Stimulated activated CD4-positive, alpha-beta T cell treated with anti-CD3 and anti-CD28 coated beads, Interleukin-4, amount 100 ng/mL, for 48 hours (primary cell): ENCODE measurements at places on chromosomes 1 and 21.

GRCh38 chr1:40305451-40305850 lies 11.6 kb downstream of the COL9A2 start:
- no peak for DNase-seq

DNA sequence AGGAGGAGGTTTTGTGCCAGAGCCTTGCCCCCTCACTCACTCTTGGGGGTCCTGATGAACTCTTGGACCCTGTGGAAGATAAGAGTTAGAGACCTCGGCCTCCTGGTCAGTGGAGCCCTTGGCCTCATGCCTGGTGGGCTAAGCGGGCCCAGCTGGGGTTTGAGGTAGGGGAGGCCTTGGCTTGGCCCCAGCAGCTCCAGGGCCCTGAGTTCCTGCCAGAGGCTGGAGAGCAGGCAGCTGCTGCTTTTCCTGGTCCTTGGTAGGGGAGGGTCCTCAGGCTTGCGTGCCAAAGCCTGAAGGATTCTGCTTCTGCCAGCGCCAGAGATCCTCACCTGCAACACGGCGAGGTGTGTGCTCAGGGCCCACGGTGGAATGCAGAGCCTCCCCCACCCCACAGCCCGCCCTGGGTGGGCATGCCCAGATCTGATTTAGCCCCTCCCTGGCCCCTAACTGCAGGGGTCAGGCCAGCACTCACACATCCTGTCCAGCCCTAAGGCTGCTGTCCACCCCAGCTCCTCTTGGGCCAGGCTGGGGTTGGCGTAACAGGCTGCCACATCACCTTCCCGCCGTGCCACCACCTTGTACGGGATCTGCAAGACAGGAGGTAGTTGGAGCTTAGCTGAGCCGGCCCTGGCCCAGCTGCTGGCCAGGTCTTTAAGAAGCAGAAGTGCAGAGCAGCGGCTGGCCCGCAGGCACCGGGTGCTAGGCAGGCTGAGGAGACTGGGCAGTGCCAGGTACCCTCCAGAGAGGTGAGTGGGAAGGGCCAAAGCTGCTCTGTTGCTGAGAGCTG lies 4.7 kb downstream of the GALE start:
- DNase-seq, result no peak

GRCh38 chr1:81558291-81559076 lies 242.2 kb upstream of the ADGRL2 start:
- no peak for DNase-seq

GRCh38 chr1:224867715-224868114 lies 61.8 kb upstream of the DNAH14 start:
- no peak for DNase-seq

GRCh38 chr1:234216116-234216703 lies 157.0 kb upstream of the COA6 start:
- DNase-seq, result no peak

DNA sequence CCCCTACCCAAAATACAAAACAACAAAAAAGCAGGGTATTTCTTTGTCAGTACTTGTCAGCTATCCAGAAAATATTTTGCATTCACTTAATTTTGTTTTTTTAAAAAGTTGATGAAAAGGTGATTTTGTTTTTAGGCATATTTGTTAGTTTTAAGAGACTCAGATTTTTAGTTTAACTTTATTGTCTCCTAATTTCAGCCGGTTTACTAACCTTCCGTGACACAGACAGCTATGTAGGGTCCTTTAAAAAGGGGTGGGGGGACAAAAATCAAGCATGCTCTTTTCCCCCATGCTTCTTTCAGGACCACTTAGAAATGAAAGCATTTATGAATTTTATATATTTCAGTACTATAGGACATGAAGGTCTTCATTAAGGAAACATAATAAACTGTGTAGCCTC lies 1.6 kb downstream of the PBX1 start:
- no peak for DNase-seq

- no peak for DNase-seq
Measured at GRCh38 chr1:154425172-154425571, 20.0 kb downstream of the IL6R start.

DNA sequence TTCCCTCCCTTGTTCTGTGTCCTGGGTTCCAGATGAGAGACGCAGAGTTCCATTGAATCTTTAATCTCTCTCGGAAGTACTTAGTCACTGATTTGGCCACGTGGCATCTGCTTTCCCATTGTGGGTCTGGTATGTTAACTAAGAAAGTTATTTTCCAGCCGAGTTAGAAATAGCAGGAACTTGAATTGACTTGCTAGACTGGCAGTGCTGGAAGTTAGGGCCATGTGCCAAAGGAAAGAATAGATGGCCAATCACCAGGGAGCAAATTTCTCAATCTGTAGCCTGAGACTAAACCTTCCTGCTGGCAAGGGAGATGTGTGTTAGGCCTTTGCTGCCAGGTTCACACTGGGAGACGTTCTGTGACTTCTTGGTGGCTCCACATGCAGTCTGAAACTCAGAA lies 24.2 kb upstream of the SLFNL1 start:
- DNase-seq, result no peak

DNA sequence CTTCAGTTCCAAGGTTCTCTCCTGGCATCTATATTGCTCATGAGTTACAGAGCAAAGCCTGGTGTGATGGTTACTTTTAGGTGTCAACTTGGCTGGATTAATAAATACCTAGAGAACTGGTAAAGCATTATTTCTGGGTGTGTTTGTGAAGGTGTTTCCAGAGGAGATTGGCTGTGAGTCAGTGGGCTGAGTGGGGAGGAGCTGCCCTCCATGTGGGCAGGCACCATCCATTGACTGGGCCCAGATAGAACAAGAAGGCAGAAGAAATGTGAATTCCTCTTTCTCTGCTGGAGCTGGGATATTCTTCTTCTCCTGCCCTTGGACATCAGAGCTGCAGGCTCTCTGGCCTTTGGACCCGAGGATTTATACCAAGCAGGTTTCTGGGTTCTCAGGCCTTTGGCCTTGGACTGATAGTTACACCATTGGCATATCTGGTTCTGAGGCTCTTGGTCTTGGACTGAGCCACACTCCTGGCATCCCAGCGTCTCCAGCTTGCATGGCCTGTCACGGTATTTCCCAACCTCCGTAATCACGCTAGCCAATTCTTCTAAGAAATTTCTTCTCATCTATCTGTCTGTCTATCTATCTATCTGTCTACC lies 44.5 kb downstream of the B3GALT5 start:
- no peak for DNase-seq

GRCh38 chr1:34858901-34859445 lies 576 bp downstream of the SMIM12 start:
- peak; percentile 24 for DNase-seq

GRCh38 chr1:90340606-90341005 lies 345.7 kb downstream of the ZNF326 start:
- DNase-seq, result no peak

- DNase-seq, result no peak
Measured at GRCh38 chr21:33113131-33113530, 43.2 kb downstream of the OLIG1 start.

- DNase-seq, result no peak
Measured at GRCh38 chr1:152397474-152397873, 16.6 kb downstream of the CRNN start.

- DNase-seq, result peak; percentile 33
Measured at GRCh38 chr21:34029743-34030528, 43.4 kb upstream of the MRPS6 start.

- no peak for DNase-seq
Measured at GRCh38 chr21:21137986-21138385, 139.8 kb downstream of the NCAM2 start.

GRCh38 chr1:109910963-109911798 lies 532 bp downstream of the CSF1 start:
- DNase-seq, result no peak

- DNase-seq, result no peak
Measured at GRCh38 chr1:154807048-154807591, 63.0 kb downstream of the KCNN3 start.

GRCh38 chr1:76303340-76303717 lies 228.8 kb downstream of the ST6GALNAC3 start:
- no peak for DNase-seq

DNA sequence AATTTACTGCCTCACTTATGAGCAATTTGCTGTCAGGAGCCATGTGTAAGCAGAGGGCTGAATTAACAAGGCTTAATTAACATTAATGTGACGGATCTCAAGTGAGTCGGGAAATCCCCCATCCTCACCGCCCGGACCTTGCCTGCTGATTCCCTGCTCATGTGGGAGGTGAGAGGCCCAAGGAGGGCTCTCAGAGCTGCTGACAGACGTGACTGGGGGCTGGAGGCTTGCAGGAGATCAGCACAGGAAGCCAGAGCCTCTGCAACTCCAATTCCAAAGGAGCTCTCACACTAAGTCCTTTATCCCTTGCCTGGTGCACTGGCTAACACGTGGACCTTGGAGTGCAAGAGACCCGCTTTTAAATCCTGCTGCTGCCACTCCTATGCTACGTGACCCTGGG lies 19.4 kb downstream of the LRP8 start:
- no peak for DNase-seq

DNA sequence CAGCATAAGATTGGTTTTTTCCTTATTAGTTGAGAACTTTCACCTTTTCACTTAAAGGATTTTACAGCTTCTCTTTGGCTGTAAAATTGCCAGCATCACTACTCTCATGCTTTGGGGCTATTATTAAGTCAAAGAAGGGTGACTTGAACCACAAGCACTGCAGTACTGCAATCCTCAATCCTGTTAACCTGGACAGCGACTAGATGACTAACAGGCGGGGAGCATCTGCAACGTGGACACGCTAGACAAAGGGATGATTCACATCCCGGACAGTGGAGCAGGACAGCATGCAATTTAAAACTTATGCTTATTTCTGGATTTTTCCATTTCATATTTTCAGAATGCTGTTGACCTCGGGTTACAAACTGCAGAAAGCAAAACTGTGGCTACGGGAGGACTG lies 8.1 kb downstream of the ARV1 start:
- no peak for DNase-seq

GRCh38 chr1:210783925-210784324 lies 350.0 kb downstream of the KCNH1 start:
- DNase-seq, result no peak

GRCh38 chr1:44425341-44426082 lies 20.5 kb downstream of the RNF220 start:
- no peak for DNase-seq

GRCh38 chr1:211183747-211184313 lies 49.9 kb upstream of the KCNH1 start:
- no peak for DNase-seq

GRCh38 chr21:39867198-39867650 lies at the start of gene PCP4:
PCP4 (plus strand) TSS chr21:39867438; CDS start chr21:39867502, 64 bp downstream.
- peak; percentile 35 for DNase-seq
